ENCODE measurements at places on chromosomes 4 and X.

GRCh38 chr4:52098618-52099017 is 47.5 kb downstream of the SPATA18 start:
- no peak for DNase-seq

DNA sequence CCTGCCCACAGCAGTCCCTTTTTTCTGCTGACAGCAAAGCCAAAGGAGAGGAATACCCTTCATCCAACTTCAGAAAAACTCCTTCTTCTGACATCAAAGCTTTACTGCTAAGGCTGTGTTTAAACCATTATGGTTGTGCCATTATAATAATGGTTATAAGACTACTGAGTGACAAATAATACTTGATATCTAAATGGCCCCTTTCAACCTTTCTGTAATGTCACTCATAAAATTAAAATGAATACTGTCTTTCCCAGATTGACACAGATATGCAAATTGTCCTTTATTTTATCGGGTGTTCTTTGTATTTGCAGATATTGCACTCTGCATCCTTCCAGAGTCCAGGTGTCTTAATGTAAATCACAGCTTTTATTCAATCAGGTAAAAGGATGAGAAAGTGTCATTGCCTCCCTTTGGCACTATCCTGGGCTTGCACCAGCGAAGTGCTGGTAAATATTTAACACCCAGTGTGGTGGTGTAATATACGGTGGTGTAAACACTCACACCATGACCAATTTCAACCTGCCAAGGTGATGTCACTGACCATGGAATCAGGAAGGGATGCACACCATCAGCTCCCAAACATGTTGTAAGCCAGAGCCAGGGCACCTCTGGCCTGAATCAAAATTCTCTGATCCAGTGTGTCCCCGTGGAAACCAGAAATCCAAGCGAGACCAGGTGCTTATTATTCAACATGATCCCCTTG is 139.4 kb upstream of the TENM3 start:
- no peak for DNase-seq

GRCh38 chr4:24912252-24913118 is at the start of gene CCDC149:
CCDC149 (minus strand) TSS chr4:24913042; CDS start chr4:24912864, 178 bp downstream.
- DNase-seq: peak; percentile 87

- DNase-seq: no peak
Measured at GRCh38 chrX:55201930-55202579, 18.1 kb upstream of the PAGE5 start.

DNA sequence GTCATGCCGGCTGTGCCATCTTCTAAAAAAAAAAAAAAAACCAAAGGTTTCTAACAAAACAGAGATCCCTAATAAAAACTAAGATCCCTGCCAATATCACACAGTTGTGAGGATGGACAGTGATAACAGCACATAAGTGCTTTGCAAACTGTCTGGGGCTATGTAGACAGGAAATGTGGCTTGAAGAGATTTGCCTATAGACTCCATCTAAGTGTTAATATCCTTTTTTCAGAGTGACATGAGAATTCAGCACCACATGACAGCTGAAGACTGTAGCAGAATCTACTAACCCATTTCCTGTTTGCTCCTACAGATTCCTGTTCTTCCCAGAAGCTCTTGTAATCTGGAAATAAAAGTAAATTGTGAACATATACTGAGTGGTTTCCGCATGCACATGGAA is 215.4 kb downstream of the KDR start:
- DNase-seq: no peak

DNA sequence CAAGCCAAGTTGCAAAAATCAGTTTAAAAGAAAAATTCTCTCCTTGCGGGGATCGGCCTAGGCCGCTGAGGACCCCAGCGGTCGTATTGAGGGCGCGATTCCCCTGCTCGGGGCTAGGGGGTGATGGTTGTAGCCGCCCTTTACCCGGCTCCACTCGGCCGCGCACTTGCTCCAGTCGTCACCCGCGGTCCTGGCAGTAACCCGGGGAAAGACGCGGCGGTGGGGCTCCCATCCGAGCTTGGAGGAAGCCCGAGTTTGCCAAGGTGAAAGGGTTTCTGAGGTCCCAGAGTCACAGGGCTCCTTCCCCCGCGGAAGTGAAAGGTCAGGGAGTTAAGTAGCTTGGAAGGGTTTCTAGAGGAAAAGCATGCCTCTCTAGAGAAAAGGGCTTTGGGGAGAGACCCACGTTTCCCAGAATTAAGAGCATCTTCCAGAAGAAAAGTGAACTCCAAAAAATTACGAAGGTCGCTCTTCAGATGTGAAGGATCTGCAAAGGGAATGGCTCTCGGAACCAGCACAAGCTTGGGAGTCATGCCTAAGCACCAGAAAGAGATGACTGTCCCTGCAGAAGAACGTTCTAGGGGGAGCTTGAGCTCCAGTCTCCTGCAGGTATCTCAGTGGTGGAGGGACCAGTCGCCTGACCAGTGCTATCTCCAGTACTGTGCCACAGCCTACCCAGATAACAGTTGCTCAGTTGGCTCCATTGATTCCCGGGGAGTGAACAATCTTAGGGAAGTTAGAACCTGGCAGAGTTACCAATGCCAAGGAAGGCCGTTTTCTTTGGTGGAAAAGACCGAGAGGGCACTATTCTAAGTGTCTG is 875 bp downstream of the LAP3 start:
- no peak for DNase-seq

Measured in osteocyte (in vitro differentiated cells).